ENCODE measurements at places on chromosomes 6 and 20. TPM values are rescaled to one million over a fixed set of nuclear protein-coding genes. Genes with fewer than 3 reads are reported as not detected.

The HLA-G gene
- not detected for total RNA-seq

The VNN1 gene
- not detected for total RNA-seq

The GPR63 gene
- total RNA-seq, result 0.64 TPM

The VWA7 gene
- 0.71 TPM for total RNA-seq

The WFDC12 gene
- total RNA-seq, result not detected

The C6orf58 gene
- total RNA-seq, result not detected

The DNAJC5 gene
- 40.3 TPM for total RNA-seq
